ENCODE measurements at places on chromosomes 4 and X.

- no peak for DNase-seq
These were observed 708.8 kb upstream of the GRIA3 start for GRCh38 chrX:122475306-122475705.

GRCh38 chr4:53592122-53592521 is 836 bp upstream of the LNX1 start:
- DNase-seq, result no peak

DNA sequence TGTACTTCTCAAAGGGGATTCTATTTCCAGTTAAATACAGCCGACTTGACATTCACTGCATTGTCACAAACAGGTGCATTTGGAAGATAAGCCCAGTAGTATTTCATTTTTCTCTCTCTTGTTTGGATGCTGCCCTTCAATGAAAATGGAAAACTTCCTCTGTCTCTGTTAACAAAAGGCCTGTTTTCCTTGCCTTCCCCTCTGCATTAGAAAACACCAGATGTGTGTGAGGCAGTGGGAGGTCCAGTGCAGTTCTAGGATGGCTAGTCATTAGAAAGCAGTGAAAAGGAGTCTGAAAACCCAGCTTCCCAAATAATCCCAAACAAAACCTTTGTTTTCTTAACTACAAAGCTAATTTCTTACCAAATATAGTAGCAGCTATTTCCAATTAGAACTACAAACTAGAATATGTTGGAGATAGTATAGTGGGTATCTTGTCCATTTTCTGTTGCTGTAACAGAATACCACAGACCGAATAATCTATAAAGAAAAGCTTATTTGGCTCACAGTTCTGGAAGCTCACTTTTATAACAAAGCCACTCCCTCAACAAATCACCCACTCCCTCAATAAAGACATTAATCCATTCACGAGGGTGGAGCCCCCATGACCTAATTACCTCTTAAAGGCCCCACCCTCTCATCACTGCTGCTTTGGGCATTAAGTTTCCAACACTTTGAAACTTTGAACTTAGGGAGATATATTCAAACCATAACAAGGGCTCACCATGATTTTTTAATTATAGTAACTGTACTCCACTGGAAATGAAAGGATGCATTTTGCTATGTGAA is 452.1 kb upstream of the RPS6KA3 start:
- no peak for DNase-seq

DNA sequence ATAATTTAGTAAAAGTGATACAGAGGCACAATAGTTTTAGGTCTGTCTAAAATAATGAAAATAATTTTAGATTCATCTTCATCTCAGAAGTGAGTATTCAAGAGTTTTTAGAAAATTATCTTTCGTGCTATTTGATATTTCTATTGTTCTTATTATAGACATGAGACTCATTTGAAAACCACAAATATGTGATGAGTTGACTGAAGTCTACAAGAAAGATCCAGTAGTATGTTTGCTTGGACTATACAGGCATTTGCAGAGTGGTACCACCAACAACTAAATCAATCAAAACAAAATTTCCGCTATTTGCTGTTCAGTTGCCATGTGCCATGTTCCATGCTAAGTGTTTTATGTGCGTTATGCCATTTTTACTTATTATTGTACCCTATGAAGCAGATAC is 1318.5 kb downstream of the STIM2 start:
- no peak for DNase-seq

GRCh38 chr4:40812386-40812785 is 62.6 kb downstream of the NSUN7 start:
- no peak for DNase-seq

- no peak for DNase-seq
These were observed 496.5 kb downstream of the RPA4 start for GRCh38 chrX:97380200-97380599.

DNA sequence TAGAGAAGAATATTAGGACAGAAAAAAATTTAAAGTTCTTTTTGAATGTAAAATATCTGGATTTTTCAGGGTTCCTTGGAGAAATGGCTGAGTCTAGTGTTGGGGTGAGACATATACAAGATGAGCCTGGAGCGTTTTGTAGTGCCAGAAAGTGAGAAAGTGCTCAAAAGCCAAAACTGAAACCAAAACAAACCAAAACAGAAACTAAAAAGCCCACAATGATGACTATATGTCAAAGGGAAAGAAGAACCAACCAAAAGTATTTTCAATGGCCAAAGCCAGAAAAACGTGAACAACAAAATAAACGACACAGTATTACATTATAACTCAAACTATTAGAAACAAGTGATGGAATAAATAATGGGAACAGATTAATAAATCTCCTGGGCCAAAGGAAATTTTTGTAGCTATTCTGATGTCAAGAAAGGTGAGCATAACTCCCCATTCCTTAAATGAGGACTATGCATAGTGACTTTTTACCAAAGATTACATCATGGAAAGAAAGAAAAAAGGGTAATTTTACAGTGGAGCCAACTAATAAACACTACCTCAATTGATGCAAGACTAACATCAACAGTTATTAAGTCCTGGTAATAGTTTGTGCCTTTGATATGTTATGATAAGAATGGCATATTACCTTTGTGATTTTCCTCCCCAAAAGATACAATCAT is 1137.6 kb downstream of the C4orf33 start:
- DNase-seq, result no peak

- DNase-seq, result peak; percentile 71
These were observed 544 bp downstream of the HERC3 start for GRCh38 chr4:88592600-88593448.

DNA sequence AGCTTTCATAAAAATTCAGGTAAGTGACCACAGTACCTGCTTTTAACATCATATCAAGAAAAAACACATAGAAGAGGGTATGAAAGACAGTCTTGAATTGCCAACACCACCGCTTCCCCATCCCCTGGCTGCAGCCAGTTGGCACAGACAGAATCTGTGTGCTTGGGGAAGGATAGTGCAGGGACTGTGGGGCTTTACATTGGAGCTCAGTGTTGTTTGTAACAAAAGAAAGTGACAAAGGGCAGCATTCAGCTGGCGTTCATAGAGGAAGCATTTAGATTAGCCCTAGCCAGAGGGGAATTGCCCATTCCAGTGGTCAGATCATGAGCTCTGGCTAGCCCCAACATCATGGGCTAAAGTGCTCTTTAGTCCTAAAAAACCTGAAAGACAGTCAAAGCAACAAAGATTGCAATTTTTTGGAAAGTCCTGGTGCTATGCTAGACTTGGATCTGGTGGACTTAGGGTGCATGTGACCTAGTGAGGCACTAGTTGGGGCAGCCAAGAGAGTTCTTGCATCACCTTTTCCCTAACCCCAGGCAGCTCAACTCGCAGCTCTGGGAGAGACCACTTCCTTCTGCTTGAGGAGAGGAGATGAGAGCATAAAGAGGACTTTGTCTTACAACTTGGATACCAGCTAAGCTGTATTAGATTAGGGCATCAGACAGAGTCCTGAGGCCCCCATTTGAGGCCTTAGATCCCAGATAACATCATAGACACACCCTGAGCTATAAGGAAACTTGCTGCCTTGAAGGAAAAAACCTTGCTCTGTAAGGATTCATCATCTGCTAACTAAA is 1602.4 kb upstream of the ADGRL3 start:
- DNase-seq, result no peak

DNA sequence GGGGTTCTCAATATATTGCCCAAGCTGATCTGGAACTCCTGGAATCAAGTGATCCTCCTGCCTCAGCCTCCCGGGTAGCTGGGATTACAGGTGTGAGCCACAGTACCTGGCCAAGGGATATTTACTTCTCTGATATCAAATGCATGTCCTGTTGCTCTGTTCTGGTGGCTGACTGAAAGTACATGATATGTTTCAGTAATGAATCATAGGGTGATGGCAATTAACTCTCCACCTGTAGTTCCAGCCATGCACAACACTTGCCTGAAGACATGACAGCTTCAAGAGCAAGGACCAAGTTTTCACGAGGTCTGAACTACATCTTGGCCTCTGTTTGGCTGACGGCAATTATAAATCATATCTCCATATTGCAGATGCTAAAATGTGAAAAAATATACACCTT is 9.1 kb downstream of the ZCCHC4 start:
- no peak for DNase-seq

DNA sequence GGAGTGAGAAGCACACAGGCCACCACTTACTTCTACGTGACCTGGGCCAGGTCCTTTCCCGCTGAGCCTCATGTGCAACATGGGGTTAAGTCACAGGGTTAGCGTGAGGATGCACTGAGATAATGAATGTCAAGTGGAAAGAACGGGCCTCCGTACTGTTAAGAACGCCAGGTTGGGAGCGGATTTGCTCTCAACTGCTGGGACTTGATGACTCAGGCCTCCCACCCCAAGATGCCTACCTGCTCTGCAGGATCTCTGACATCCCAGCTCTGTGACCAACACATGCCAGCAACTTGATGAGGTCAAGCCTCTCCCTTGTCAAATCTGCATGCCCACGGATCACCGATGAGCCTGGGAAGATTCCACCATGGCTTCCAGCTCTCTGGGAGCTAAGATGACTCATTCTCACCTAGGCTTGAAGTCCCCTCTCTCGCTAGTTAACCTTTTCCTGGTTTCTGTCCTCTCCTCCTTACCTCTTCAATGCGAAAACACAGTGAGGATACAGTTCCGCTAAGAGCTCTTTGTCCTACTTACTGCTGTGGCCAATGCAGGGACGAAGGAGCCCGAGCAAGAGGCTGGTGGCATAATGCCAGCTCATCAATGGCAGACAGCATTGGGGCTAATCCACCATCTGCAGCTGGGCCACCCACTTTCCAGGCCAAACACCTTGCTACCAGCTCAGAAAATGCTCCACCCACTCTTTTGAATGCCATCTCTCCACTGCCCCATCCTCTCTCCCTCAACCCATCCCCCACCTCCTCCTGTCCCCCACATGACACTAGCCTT is 67.6 kb downstream of the PJA1 start:
- DNase-seq, result no peak

- no peak for DNase-seq
These were observed 49.9 kb upstream of the SLC4A4 start for GRCh38 chr4:71288875-71289274.

- DNase-seq, result no peak
These were observed 1397.5 kb downstream of the PCDH7 start for GRCh38 chr4:32117693-32118092.

- no peak for DNase-seq
These were observed 50.9 kb downstream of the IDS start for GRCh38 chrX:149453906-149454822.

DNA sequence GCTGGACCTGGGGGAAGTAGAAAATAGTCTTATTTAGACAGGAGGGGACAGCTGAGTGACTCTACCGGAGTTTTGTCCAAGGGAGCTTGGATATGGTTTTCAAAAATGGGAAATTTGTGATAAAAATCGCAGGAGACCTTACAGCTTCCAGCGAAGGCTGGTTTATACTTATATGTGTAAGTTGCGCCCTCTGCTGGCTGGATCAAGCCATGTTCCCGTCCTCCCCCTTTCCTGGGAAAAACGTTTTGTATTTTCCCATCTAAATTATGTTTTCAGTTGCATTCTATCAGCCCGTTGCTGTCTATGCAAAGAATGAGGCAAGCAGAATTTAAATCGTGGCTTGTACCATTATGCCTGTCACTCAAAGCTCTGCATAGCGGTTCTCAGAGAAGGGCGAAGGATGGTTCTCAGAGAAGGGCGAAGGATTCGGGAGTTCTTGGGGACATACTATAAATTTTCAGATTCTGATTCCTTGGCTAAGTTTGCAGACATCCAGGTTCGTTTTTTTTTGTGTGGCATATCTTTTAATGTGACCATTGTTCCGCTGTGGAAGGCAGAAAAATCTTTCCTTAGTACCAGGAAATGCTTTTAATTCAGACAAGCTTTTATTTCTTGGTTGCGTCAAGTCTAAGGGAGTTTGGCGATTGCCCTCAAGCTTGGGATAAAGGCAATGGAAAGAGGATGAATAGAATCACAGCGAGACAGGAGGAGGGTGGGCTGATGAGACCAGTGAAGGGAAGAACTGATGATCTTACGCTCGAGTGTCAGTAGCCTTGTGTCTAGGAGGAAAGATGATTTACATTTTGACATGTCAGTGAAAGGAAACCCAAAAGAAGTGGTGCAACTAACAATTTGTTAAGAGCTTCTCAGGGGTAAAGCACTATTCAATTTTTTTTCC is 128.5 kb upstream of the ARX start:
- DNase-seq, result peak; percentile 3

- DNase-seq, result no peak
These were observed 12.3 kb downstream of the ZNF182 start for GRCh38 chrX:47991263-47992094.

Data from T-cell (primary cell).